ENCODE measurements at places on chromosomes 16 and 17. TPM values are rescaled to one million over a fixed set of nuclear protein-coding genes. Genes with fewer than 3 reads are reported as not detected.

The KRT222 gene
- total RNA-seq = not detected

The MAP3K14 gene
- total RNA-seq = 1.8 TPM

The ACACA gene
- total RNA-seq = 37.4 TPM

The KRT24 gene
- not detected for total RNA-seq
